ENCODE measurements at places on chromosomes 5 and 9.

GRCh38 chr9:132169672-132170392, 8.0 kb downstream of the NTNG2 start:
- DNase-seq, result peak; percentile 85

- no peak for DNase-seq
Observed at GRCh38 chr9:4207881-4208615, 91.8 kb downstream of the GLIS3 start.

DNA sequence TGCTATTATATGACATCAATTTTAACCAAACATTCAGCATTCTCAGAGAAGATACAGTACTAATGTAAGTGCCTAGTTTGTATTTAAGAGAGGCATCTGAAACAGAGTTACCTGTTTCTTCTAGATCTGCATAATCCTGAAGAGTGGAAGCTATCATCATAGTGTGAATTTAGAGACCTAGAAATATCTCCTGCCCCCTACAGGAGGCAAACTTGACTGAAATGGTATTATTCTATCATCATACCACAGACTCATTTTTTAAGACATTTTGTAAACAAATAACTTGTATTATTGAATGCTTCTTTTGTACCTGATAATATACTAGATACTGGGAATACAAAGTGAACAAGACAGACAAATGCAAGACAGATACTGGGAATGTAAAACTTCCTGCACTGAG, 216.8 kb upstream of the RPS23 start:
- no peak for DNase-seq

- no peak for DNase-seq
Observed at GRCh38 chr9:116298878-116299391, 145.3 kb downstream of the PAPPA start.

DNA sequence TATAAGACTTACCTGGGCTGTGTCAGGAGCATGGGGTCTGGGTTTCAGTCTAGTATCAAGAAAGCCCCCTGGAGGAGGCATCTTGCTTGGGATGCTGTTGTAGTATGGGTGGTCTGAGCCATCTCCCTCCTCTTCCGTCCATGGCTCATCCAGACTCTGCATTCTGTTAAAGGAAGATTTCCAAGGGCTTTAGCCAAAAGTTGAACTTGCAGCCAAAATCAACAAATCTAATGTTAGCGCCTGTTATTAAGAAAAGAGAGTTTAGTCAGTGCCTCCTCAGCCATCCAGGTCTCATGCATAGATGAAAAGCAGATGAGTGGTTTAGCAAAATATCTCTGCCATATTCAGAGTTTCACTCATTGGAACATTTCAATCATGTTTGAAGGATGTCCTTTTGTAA, 55.6 kb downstream of the S1PR3 start:
- no peak for DNase-seq

GRCh38 chr9:137493364-137494103, 34.4 kb upstream of the NSMF start:
- DNase-seq, result no peak

GRCh38 chr5:87399720-87400119, 13.0 kb downstream of the CCNH start:
- DNase-seq, result no peak

- DNase-seq, result peak; percentile 6
Observed at GRCh38 chr5:176736301-176736930, 73.9 kb upstream of the UNC5A start.

- DNase-seq, result no peak
Observed at GRCh38 chr9:7854763-7855162, 55.2 kb upstream of the DMAC1 start.

DNA sequence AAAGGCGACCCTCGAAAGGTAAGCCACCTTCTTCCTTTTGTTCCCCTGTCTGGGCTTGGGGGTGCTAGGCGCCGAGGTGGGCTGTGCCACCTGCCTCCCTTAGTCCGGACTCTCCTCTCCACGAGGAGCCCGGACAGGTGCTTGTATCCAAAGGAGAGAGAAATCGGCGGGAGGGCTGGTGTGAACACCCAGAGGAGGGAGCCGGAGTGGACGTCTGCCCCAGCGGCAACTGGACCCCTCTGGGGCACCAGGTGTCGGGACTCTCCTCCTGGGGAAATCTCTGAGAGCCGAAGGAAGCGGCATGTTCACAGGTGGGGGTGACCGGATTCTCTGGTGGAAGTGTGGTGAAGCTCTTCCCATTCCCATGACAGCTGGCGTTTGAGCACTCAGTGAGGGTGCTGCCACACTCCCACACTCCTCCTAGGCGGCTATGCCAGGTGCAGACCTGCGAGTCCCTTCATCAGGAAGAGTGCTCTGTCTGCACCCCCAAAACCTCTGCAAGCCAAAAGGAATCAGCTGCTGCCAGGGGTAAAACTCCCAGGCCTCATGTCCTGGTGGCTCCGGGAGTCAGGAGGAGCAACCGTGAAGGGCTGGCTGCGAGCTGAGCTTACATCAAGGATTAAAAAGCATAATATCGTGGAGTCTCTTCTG, 921 bp downstream of the KCNIP1 start:
- DNase-seq, result no peak

DNA sequence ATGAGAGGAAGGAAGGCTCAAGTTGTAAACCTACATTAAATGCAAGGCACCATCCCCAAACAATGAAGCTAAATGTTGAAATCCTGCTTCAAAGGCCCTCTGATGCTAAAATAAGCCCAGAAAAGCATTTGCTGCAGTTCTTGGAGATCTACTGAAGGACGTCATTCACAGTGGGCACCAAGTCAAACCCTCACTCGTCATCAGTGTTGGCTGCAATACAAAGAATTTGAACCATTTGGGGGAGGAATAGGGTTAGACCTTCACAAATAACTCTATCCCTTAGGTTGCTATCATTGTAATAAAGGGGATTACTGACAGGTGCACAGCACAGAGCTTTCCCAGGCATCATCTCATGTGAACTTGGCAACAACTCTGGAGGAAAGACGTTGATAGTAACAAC, 9.3 kb upstream of the MEGF9 start:
- DNase-seq, result no peak

- DNase-seq, result peak; percentile 40
Observed at GRCh38 chr5:7869474-7870136, 657 bp downstream of the MTRR start.

DNA sequence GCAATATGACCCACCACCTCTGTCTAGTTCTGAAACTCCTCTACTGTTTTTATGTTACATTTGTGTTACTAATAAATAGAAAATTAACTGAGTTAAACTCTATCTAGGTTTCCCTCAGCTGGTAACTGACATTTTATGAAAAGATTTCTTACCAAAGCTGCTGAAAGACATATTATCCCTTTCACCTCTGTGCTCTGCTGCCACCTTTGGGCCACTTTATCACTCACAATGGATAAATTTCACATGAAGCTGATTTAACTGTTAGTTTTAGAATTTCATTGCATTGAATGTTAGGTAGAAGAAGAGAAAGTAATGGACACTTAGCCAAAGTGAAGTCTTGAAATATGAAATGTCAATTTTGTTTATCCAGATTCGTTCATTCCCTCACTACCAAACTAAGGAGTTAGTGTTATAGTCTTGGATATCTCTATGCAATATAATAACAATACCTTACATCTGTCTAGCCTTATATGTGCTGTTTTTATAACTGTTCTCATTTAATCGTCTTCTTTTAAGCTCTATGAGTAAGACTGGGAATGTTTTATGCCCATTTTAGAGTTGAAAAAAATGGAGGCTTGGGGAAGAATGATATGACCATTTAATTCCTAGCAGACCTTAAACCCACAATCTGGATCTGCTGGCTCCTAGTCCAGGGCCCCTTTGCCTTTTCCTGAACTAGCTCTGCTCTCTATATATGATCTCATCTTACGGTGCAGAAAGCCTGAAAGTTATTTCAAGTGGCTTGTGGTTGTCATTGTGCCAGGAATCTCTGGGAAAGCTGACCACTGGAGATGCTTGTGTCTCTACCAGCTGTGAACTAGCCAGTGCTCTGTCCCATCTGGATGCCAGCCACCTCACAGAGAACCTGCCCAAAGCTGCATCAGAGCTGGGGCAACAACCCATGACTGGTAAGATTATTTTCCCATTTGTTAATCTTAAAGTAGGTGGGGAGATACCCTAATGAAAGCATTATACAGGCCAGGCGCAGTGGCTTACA, 97.1 kb downstream of the GOLPH3 start:
- DNase-seq, result peak; percentile 55

- no peak for DNase-seq
Observed at GRCh38 chr5:40651201-40651600, 28.5 kb upstream of the PTGER4 start.

DNA sequence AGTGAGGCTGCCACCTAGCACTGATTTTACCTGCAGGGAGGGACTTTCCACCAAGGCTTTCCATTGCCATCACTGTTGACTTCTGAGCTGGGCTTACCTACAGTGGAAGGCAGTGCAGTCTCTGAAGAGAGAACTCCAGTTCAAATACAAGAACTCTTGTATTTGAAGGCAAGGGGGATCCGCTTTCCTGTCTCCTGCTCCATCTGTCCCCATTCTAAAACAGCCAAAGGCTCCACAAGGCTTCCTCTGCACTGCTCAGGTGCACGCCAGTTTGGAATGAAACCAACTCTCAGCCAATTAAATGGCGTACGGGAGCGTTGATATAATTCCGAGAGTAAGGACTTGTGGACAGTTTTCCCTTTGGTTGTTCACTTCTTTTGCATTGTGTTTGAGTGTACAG, 66.0 kb upstream of the CXCL14 start:
- DNase-seq, result no peak

GRCh38 chr5:10706326-10706725, 54.7 kb downstream of the DAP start:
- DNase-seq, result no peak

DNA sequence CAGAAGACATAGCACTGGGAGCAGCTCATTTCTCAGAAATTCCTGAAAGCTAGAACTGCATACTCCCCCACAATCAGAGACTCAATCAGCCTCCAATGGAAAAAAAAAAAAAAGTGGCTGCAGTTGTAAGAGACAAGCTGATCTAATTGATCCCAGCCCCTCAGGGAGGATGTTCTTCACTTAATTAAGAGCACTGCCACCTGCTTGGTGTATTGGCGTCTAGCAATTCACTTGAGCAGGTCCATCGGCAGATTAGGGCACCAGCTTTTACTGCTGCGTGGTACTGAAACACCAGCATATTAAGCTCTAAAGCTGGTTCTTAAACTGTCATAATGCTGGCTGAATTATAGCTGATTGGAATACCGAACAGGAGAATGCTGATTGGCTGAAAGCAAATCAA, 1890.1 kb upstream of the WWC1 start:
- no peak for DNase-seq

DNA sequence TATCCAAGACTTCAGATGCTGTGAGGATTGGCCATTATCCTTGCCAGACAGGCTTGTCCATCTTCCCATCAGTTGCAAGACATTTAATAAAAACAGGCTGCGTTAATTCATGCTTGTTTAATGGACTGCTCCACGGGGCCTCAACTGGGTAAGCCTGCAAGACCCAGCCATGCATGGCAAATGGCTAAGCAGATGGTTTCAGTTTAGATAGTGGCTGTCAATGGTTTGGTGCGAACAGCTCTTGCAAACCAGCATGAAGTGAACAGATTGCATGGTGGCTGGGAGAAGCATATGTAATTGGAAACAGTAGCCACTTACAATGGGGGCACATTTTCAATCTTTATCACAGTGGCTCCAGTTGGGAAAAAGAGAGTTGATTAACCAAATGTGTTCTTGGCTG, 628.2 kb upstream of the KLF4 start:
- no peak for DNase-seq

DNA sequence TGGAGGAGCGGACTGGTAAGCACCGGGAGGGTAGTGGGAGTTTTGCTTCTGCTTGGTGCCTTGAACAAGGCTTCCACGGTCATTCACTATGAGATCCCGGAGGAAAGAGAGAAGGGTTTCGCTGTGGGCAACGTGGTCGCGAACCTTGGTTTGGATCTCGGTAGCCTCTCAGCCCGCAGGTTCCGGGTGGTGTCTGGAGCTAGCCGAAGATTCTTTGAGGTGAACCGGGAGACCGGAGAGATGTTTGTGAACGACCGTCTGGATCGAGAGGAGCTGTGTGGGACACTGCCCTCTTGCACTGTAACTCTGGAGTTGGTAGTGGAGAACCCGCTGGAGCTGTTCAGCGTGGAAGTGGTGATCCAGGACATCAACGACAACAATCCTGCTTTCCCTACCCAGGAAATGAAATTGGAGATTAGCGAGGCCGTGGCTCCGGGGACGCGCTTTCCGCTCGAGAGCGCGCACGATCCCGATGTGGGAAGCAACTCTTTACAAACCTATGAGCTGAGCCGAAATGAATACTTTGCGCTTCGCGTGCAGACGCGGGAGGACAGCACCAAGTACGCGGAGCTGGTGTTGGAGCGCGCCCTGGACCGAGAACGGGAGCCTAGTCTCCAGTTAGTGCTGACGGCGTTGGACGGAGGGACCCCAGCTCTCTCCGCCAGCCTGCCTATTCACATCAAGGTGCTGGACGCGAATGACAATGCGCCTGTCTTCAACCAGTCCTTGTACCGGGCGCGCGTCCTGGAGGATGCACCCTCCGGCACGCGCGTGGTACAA, 556 bp downstream of the PCDHGC3 start:
- DNase-seq, result peak; percentile 56

- DNase-seq, result no peak
Observed at GRCh38 chr9:117414906-117415331, at the start of gene ASTN2. Gene ASTN2 (minus strand): TSS chr9:117415057. CDS start chr9:117414938, 119 bp downstream.

DNA sequence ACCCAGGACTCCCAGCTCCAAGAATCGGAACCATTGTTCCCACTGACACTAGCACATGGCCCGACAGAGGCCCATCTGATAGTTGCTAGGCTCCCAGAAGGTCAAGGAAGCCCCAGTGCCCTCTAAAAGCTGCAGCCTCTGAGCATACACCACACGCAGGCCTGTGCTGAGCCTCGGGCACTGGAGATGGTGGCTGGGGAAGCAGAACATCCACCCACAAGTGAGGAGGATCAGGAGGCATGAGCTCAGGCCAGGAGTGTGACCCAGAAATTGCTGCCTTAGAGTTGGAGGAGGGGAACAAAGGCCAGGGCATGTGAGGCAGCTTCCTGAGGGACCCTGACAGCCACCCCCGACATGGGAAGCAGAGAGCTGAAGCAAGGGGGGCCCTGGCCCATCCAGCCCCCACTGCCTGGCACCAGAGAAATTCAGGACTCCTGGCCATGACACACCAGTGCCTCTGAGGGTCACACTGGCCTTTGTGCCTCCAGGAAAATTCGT, 21.4 kb downstream of the IPPK start:
- DNase-seq, result no peak

GRCh38 chr9:82651474-82651873, 411.5 kb downstream of the RASEF start:
- DNase-seq, result no peak
